Mesothelial cell of epicardium (in vitro differentiated cells): ENCODE measurements at places on chromosomes 4 and X.

DNA sequence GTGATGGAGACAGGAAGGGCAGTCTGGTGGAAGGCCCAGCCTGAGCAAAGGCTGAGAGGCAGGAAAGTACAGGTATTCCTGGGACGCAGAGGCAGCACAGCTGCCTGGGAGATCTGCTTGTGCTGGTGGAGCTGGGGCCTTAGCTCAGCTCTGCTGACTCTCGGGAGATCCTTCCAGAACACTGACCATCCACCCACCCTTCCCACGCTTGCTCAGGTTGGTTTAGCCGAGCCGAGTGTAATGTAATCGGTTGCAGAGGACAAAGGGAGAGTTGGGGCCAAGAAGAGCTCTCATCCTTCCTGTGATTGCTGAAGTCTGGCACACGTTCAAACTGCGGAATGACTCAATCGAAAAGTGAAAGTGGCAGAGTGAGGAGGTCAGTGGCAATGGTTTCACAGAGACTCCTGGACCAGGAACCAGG, 43.1 kb upstream of the GPR78 start:
- DNase-seq: no peak

DNA sequence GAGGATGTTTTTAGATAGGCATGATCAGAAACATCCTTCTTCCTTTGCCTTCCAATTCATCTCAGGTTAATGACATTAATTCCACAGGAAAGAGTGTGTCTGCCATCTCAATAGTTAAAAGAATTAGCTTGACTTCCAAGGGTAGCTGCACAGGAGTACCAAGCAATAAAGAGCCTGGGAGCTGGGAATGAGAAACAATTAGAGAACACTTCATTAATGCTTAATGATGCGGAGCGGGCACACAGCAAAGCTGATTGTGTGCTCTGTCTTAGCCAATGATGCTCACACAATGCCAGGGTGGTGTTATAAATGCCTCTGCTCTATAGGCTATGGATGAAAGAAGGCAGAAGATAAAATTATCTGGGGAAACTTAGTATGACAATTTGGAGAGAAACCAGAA, 1052.5 kb upstream of the LCORL start:
- no peak for DNase-seq

GRCh38 chrX:152989292-152989658, 4.6 kb downstream of the PNMA5 start:
- DNase-seq: no peak

- DNase-seq: no peak
Observed at GRCh38 chrX:39639871-39640270, 457.9 kb downstream of the BCOR start.

DNA sequence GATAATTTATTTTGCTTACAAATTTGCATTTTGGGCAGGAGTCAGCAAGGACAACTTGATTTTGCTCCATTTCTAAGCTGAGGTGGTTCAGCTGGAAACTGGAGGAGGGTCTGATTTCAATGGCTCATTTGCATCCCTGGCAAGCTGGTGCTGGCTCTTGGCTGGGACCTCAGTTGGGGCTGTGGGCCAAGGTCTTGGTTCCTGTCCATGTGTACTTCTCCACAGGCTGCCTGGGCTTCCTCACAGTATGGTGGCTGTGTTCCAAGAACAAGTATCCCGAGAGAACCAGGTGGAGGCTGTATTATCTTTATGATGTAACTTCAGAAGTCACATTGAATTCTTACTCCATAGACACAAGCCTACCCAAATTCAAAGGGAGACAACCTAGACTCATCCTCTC, 77.0 kb upstream of the STX18 start:
- no peak for DNase-seq

GRCh38 chr4:5712931-5713330, 1.9 kb downstream of the EVC start:
- no peak for DNase-seq
